Trophoblast cell (in vitro differentiated cells and primary cell): ENCODE measurements at places on chromosomes 4 and X.

DNA sequence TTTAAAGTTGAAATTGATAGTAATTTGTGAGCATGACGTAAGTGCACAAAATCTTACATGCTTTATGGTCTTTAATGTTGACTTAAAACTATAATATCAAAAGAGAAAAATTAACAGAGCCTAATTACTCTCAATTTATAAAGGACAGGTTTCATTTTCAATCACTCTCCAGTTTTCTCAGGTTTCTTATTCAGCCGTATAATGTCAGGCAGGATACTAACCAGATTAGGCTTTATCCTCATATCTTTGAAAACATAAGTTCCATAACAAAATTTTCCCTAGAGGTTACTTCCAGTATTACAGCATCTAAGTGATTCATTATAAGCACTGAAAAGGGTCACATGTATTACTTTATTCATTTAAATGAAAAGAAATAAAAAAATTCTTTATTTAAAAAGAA, 492.1 kb downstream of the PACRGL start:
- no peak for DNase-seq

GRCh38 chr4:38678078-38678477, 14.1 kb downstream of the KLF3 start:
- no peak for DNase-seq

GRCh38 chr4:23368081-23368697, 521.7 kb downstream of the PPARGC1A start:
- peak; percentile 1 for DNase-seq

DNA sequence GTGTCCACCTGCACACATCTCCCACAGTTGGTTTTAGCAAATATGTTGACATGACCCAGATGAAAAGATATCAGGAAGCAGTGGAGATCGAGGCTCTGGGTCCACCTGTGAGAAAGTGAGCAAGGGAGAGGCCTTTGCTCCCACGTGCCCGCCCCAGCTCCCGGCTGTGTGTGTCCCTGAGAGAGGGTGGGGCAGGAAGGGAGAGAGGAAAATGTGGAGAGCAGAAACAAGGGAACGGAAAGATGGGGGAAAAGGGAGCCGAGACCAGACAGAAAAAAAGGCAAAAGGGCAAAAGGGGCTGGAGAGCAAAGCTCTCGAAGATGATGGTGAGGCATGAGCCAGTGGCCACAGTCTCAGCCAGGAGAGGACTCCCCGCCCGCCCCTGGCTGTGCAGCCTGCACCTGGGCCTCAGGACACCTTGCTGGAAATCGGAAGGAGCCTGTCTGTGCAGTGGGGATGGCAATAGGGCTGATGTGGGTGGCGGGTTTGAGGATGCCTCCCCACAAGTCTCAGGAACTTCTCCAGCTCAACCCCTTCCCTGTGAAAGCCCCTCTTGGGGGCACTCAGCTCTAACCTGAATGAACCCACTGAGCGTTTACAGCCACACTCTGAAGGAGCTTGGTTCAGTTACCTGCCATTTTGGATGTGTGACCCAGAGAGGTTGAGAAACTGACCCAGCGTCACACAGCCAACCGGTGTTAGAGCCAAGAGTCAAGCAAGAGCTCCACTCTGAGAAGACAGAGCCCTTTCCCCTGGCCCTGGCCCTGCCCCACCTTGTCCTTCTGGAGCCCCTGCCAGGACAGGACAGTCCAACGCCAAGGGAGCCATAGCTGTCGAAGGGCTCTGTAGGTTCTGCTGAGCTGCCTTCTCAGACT, 20.3 kb upstream of the MSX1 start:
- no peak for DNase-seq

- DNase-seq: no peak
Observed at GRCh38 chr4:186416451-186417060, 138.8 kb downstream of the MTNR1A start.
